ENCODE measurements at places on chromosomes 4 and X.

GRCh38 chrX:153688506-153688905 lies 780 bp downstream of the SLC6A8 start:
- DNase-seq: no peak

GRCh38 chrX:8849458-8849857 lies 48.3 kb upstream of the FAM9A start:
- no peak for DNase-seq

DNA sequence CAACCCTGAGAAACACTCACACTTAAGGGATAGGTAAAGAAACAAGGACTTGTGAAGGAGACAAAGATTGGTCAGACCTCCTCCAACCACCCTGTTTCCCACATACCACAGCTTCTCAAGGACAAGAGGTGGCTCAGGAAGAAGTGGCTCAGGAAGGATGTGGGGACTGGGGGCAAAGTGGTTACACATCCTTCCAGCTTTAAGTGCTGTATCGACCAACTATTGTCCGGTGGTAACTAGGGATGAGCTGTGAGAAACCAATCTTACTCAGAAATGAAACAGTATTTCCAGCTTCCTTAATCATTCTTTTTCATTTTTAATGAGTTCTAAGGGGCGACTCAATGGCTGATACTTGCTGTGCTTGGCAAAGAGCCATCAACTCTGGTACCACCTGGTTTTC lies 8.5 kb upstream of the LHFPL1 start:
- no peak for DNase-seq

GRCh38 chr4:127685292-127685691 lies 44.9 kb upstream of the SLC25A31 start:
- DNase-seq: no peak

GRCh38 chr4:108763226-108763593 lies 357 bp upstream of the ETNPPL start:
- DNase-seq: no peak

DNA sequence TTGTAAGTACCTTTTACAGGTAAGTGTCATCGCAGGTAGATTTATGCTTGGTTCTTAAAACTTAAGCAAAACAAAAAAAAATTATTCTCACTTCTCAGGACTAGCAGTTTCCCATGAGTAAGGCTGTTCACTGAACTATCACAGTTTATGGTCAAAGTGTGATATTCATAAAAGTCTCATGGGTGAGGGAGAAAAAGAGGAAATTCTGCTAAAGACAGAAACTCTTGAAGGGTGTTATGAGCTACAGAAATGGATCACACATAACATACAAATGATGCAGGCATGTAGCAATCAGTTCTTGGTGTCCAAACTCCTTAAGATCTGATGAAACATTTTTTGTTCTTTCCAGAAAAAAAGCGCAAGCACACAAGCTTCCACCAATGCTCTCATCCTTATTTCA lies 8.5 kb downstream of the RAB9A start:
- DNase-seq: no peak

GRCh38 chrX:37834937-37835336 lies 12.4 kb downstream of the DYNLT3 start:
- no peak for DNase-seq

DNA sequence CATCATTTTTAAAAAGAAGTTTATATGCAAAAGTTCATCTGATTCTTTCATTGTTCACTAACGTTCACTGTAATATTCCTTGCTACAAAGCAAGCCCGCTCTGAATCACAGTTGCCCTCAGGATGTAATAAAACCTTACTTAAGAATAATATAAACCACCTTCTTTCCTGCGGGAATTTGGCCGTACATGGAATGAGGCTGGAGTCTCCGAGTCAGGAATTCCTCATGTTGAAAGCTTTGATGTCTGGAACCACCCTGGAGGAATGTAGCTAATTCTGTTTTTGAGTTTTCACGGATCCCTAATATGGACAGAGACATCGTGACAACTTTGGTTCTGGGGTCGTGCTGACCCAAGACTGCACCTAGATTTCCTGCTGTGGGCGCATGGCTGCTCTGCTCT lies 58.5 kb downstream of the CRLF2 start:
- DNase-seq: no peak

DNA sequence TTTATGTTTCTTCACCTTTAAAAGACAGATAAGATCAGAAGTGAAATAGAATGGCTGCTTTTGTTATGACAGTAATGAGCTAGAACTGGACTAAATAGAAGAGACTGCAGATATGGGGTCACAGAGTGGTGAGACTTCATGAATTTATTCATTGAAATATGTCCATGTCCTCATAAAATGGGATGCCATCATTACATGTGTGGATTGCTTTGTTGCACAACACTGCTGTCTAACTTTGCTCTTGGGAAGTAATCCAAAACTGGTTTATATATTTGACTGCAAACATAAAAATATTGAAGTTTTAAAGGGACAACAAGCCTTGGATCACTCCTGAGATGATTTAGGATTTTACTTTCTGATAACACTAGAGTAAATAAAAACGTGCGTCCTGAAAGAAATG lies 209.2 kb upstream of the FAT4 start:
- DNase-seq: no peak

GRCh38 chrX:130726661-130727060 lies 176.3 kb downstream of the ENOX2 start:
- no peak for DNase-seq

GRCh38 chr4:172709376-172709775 lies 459.2 kb upstream of the GALNT7 start:
- peak; percentile 11 for DNase-seq
